ENCODE measurements at places on chromosomes 4 and X. TPM values are rescaled to one million over a fixed set of nuclear protein-coding genes. Genes with fewer than 3 reads are reported as not detected.

DNA sequence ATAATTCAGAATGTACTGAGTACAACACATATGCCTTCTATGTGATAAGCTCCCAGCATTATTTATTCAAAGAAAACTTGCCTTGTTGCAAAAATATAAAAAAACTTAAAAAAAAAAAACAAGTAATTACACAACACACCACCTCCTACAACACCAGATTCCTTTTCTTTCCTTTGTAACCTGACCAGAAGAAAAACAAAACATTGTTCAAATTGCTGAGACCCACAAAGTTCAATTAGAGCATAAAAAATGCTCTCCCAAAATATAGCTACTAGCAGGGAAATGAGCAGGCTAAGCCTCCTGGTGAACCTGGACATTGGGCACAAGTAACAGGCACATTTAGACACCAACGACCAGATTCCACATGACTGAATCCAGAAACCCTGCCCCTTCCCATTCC, 38.3 kb downstream of the MECP2 start:
- DNase-seq: no peak

DNA sequence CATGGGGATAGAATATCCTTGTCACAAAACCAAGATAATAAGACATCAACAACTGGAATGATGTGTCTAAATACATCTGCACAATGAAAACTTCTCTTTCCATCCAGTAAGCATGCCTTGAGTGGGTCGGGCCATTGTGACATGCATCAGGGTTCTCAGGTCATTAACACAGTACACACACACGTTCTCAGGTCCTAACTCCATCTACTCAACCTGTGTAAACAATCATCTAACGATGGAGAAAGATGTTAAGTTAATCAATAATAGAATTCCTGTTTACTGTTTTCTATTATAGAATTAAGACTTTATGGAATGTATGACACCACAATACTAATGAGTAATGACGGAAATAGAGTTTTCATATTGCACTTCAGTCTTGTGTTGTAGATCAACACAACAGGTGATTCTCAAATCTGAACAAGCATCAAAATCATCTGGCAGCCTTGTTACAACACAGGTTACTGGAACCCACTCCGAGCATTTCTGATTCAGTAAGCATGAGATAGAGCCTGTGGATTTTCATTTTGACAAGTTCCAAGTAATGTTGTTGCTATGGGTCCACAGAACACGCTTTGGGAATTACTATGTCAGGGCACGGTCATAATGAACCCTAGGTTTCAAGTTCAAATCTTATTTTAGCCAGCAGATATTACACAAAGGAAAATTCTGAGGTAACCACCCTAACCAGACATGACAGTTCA, 315.8 kb upstream of the TEX13C start:
- DNase-seq: no peak

The H2BW2 gene
- 0.26 TPM for total RNA-seq

- no peak for DNase-seq
These were observed 1233.8 kb downstream of the NLGN4X start for GRCh38 chrX:4994855-4995254.

The FRG2 gene
- total RNA-seq: not detected

DNA sequence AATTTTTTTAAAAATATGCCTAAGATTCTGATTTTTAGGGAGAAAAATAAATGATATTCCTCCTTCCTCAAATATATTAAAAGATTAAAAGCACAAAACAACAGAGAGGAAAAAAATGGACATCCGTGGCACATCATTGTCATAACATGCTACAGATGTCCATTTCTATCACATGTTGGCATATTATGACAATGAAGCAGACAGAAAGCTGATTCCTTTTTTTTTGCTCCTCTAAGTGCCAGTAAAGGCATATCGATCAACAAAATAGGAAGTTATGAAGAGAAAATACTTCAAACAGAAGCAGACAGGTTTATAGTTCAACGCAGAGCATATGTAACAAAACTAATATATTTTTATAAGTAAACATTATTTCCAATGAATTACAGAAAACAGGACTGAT, 11.2 kb downstream of the KLHL8 start:
- no peak for DNase-seq

- DNase-seq: no peak
These were observed 624.1 kb upstream of the GNPDA2 start for GRCh38 chr4:45350438-45350837.

The ANXA10 gene
- total RNA-seq: 36.3 TPM

The LIMCH1 gene
- total RNA-seq: 95.9 TPM

- no peak for DNase-seq
These were observed 47.2 kb upstream of the RELL1 start for GRCh38 chr4:37733240-37733867.

The RBM41 gene
- 17.2 TPM for total RNA-seq

DNA sequence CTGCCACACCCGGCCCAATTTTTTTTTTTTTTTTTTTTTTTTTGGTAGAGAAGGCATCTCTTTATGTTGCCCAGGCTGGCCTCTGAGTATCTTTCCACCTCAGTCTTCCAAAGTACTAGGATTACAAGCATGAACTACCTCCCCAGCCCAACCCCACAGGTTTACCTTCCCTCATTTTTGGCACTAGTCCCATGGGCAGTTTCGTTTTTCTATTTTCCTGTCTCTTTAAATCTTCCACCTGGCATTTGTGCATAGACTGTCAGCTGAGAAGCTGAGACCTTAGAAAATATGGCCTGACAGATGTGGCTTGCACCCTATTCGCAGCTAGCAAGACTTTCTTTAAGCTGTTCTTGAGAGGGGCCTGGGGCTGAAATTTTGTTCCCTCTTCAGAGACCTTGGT, 27.9 kb downstream of the TNIP2 start:
- DNase-seq: no peak

DNA sequence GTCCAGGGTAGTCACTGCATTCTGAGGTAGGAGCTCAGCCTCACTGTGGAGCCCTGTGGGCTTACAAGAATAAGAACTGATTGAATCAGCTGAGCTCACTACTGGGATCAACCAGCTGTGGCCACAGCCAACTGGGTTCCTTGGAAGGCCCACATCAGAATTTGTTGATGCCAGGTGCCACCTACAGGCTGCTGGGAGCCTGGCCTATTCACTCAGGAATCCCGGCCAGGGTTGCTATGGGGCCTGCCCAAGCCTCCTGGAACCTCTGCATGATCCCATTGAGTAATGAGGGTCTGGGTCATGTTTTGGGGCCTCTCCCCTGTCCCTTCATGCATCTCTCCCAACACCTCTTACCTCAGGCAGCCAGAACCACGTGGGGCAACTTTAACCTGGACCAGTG, 53.9 kb upstream of the KIAA1210 start:
- no peak for DNase-seq

The BMP3 gene
- total RNA-seq: 108 TPM

DNA sequence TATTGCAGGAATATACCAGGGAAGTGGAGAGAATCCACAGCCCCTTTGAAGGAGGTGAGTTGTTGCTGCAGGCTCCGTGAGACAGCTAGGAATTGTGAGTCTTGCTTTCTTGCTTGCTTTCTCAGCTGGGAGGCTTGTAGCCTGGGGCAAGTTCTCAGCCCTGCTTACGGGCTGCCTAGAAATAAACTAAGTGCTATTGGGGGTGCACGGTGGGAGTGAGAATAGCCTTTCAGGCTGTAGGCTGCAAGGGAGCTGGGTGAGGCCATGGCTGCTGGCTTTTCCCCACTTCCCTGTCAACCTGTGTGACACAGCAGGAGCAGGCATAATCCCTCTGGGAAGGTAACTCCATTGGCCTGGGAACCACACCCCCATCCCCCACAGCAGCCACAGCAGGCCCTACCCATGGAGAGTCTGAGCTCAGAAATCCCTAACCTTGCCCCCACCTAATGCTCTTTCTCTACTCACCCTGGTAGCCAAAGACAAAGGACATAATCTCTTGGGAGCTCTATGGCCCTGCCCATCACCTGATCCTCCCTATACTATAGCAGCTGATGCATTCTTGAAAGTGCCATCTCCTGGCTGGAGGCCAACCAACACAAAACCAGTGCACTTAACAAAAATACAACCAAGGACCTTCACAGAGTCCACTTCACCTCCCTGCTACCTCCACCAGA, 113.0 kb downstream of the MMRN1 start:
- no peak for DNase-seq

DNA sequence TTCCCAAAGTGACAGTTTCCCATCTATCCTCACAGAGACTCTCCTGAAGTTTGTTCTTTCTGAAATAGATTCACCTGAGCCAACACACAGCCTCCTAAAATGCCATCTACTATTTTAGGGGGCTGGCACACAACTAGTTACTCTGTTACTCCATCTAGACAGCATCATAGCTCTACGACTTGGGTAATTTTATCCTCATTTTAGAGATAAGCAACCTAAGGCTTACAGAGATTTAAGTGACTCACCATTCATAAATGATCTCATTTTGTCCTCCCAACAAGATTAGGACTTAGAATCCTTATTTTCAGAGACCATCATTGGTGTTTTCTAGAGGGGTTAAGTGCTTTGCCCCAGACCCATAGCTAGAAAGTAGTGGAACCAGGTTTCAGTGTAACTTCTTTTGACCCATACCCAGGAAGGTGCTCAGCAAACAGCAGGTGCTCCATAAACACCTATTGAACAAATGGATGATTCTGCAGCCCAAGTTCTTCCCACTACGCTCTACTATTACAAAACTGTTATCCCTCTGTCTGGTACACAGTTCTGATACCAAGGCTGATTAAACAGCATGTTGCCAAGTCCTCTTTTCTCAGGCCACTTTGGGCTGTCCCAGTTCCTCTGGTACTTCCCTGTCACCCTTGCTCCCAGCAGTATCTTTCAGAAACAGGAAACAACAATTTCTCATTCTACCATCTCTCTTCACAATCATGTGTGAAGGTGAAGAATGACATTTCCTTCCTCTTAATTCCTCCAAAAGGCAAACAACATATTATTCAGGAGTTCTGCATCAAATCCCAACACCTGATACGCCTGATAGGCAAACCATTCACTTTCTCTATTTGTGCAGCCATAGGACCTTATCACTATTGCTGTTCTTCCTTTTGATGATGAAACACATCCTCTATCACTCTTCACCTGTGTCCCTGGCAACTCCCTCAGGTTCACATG, 304.7 kb upstream of the TAPT1 start:
- DNase-seq: no peak

GRCh38 chrX:23662853-23663252, 4.4 kb upstream of the PRDX4 start:
- no peak for DNase-seq

- DNase-seq: no peak
These were observed 61.2 kb upstream of the CITED1 start for GRCh38 chrX:72366701-72367454.

DNA sequence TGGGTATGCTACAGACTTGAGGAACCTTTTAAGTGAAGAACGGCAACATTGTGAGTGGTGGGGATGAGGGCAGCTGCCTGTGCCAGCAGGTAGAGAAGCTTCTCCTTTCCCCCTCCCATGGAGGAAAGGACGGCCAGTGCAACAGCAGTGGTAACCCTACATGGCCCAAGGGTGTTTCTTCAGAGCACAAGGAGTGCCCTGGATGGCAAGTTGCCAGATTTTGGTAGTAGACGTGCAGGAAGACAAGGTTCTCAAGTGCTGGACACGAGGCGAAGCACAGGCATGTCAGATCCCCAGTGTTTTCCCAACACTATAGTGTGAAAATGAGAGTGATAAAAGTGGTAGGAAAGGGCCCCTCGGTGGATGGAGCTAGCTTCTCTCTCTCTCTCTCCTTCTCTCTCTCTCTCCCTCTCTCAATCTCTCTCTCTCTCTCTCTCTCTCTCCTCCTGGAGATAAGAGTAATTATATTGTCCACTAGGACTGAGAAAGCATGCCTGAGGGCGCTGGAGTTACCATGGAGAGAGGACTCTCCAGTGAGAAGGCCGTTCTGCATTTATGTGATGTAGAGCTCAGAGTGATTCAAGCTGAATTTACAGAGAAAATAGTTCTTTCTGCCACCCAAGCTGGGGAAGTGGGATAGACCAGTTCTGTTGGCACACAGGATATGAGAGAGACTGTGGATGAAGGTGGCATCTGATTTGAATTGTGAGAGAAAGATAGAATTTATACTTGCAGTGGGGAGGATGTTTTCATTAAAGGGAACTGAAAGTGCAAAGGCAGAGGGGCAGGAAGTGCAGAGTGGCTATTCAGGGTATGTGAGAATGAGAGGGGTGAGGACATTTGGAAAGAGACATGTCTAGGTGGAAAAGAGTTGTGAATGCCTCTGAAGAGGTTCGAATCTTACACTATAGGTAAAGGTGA, 25.7 kb upstream of the TRPC3 start:
- DNase-seq: no peak

GRCh38 chr4:16051980-16052379, 31.8 kb downstream of the PROM1 start:
- DNase-seq: no peak

- DNase-seq: no peak
These were observed 271.8 kb upstream of the GK2 start for GRCh38 chr4:79679859-79680258.

The GPAT3 gene
- total RNA-seq: 3.3 TPM

- peak; percentile 87 for DNase-seq
These were observed 49.7 kb downstream of the RASL11B start for GRCh38 chr4:52911684-52912294.

The HPF1 gene
- 21.9 TPM for total RNA-seq

DNA sequence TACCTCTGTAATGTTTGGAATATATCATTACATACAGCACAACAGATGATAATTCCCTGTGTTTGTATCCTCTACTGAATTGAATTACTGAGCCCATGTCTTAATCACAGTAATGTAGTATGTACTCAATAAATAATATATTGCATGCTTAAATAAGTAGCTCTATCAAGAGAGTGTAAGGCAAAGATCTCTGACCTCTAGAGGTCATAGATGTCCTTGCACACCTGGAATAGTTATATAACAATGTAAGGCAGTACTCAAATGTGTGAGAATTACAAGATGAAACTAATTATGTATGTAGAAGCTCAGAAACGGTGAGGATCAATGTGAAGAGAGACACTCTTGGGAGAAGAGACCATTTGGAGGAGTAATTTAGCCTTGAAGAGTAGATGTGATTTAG, 14.3 kb upstream of the GCNA start:
- no peak for DNase-seq

The CLIC2 gene
- total RNA-seq: 16.7 TPM

DNA sequence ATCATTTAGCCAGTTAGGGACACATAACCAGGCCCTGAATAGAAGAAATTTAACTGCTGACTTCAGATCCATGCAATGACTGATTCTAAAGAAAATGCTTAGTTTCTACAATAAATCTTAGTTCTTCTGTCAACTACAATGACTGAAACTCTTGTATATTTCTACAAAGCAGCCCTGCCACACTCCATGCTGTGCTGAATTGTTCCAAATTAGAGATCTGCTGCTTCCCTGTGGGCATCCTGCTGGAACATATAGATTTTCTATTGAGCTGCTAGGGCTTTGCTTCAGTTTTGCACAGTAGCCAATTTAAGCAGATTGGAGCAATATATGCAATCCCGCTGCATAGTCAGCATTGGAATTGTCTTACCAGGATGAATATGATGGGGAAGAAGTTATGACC, 312.8 kb upstream of the SMIM31 start:
- DNase-seq: no peak

The TLR7 gene
- total RNA-seq: 1.0 TPM

GRCh38 chrX:40278340-40279090, 180.8 kb upstream of the BCOR start:
- DNase-seq: no peak

DNA sequence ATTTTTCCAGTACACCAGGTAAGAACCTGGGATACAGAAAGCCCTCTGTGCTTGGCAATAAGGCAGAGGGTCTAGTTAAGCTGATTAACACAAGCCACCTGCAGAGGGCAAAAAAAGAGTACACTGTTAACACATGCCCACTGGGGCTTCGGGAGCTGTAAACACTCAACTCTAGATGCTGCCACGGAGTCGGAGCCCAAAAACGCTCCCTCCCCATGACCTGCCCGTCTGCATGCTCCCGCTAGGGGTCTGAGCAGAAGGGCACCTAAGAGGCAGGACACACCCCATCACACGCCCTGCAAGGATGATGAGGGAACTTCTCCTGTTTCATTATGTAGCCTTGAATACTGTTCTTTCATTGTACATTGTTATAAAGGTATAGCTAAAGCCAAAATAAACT, 715.6 kb upstream of the AADAT start:
- DNase-seq: no peak
